ENCODE measurements at places on chromosomes 2 and 18.

GRCh38 chr2:180416627-180417026, 409.5 kb upstream of the CWC22 start:
- no peak for DNase-seq

DNA sequence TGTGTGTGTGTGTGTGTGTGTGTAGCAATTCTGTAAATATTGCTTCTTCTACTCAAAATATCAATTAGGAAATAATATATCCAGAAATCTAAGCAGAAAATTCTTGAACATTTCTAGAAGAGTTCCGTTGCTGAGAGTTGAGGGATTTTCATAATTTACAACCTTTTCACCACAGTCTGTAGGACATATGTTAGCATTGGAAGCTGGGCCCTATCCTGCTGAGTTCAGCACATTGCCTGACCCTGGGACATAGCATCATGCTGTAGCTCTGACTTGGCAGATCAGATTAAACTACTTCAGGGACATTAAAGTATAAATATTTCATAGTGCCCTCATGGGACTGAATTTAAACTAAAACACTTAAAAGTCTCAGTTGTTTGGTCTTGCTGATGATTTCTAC, 129.2 kb upstream of the KCNH7 start:
- no peak for DNase-seq

- no peak for DNase-seq
Observed at GRCh38 chr2:176751314-176752227, 461.0 kb upstream of the HNRNPA3 start.

DNA sequence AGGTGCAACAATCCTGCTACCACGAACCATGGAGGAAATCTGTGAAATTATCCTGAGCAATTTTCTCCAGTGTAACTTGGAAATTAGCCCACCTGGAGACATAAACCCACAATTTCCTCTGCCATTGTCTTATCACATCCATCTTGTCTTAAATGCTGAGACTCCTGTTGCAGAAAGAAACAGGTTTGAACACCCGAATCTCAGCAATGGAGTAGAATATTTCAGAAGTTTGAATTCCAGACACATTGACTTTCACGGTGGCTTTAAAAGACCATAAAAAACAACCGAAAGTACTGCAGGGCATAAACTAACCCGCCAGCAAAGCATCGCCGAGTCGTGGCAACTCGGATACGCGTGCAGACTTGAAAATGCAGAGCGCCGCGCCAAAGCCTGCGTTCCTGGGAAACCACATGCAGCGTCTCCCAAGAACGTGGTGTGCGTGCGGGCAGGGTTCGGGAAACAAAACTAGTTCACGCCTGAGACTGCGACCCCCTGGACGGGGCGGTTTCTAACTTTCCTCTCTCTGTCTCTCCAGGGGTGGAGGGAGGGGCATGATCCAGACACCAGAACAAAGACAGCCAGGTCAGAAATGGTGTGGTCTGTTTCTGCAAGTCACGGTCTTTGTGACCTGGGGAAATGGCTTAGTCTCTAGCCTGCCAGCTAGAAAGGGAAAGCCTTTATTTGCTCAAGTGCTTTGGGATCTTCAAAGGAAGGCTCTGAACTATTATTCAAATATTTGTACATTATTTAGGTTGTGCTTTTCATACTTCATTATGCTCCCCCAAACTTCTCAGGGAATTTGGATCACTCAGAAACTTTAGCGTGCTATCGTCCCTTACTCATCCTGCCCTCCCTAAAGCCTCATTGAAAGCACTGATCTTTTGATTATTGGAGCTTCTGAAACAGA, 26.9 kb upstream of the KCTD1 start:
- DNase-seq, result peak; percentile 3

GRCh38 chr2:25159949-25160348, 8.4 kb downstream of the POMC start:
- DNase-seq, result no peak

GRCh38 chr2:8575834-8576423, 105.9 kb upstream of the ID2 start:
- peak; percentile 53 for DNase-seq

DNA sequence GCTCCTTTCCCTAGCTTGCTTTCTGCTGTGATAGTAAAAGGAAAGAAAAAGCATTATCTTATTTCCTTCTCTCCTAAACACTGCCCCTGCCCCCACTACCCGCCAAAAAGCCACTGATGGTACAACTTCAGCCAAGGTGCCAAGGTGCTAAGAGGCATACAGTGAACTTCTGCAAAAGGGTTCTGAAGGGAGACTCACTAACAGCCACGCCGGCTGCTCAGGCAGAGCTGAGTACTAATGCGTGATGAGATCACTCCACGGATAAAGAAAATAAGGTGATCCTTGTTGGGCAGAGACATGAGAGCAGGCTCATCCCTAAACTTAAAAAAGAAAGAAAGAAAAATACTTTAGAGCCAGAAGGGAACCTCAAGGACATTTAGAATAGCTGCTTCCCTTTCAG, 60.5 kb upstream of the PXDN start:
- no peak for DNase-seq

GRCh38 chr2:218260742-218261422, at the start of gene GPBAR1:
TSS of gene GPBAR1 (plus strand) at chr2:218261015. CDS start at chr2:218262725, 1,710 bp downstream.
- DNase-seq, result no peak

GRCh38 chr18:903701-904100, 970 bp upstream of the ADCYAP1 start:
- DNase-seq, result no peak

DNA sequence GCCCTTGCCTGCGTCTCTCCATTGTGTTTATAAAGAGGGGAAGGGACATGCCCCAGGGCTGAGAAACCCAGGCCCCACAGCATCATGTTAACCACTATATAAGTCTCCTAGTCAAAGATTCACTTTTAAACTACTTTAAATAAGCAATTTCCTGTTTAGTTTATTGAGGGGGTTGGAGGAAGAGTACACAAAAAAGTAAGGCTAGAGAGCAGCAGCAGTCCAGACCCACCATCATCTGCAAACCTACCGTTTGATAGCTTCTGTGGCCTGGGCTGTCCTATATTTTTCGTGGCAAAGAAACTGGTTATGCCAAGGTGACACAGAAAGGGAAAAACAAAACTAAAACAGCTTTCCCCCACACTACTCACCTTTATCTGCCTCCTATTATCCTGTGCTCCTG, 646.1 kb downstream of the IRS1 start:
- no peak for DNase-seq

GRCh38 chr18:62399276-62399675, 74.2 kb downstream of the TNFRSF11A start:
- DNase-seq, result no peak

DNA sequence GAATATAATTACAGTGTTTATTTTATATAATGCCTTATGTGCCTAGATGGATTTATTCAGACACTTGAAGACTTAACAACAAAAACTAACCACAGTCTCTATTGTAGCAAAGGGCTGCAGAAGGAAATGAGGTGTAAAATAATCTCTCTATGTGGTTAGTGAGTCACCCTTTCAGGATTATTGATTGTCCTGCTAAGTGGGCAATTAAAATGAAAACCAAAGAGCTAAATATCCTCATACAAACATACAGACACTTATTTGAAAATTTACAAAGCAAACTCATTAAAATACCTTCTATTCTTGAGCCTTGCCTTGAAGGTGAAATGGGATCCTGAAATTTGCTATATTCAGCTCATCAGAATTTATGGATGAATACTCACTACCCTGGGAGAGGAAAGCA, 27.7 kb upstream of the DCC start:
- DNase-seq, result no peak

- DNase-seq, result no peak
Observed at GRCh38 chr18:24460388-24460787, at the start of gene HRH4. TSS of gene HRH4 (plus strand) at chr18:24460637. CDS start at chr18:24460729, 92 bp downstream.

GRCh38 chr2:128775914-128776285, 457.2 kb upstream of the HS6ST1 start:
- no peak for DNase-seq

GRCh38 chr2:98580656-98581284, 27.5 kb downstream of the COA5 start:
- DNase-seq, result no peak

GRCh38 chr2:95702471-95702870, 110.7 kb downstream of the TRIM43 start:
- no peak for DNase-seq

DNA sequence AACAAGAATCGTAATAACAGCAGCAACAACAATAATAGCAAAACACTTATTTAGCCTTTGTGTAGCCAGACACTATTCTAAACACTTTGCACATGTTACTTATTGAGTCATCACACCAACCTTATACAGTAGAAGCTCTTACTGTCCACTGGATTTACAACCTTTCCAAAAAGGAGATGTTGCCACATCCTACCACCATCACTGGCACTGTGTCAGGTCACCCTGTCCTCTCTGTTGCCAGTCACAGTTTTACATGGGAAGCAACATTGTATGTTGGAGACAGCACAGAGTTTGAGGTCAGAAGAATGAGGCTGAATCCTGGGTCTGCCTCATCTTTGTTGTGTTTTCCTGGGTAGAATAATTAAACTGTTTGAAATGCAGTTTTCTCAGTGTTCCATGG, 201.4 kb upstream of the EPAS1 start:
- DNase-seq, result no peak

GRCh38 chr2:110991911-110992310, 128.8 kb upstream of the BCL2L11 start:
- no peak for DNase-seq

DNA sequence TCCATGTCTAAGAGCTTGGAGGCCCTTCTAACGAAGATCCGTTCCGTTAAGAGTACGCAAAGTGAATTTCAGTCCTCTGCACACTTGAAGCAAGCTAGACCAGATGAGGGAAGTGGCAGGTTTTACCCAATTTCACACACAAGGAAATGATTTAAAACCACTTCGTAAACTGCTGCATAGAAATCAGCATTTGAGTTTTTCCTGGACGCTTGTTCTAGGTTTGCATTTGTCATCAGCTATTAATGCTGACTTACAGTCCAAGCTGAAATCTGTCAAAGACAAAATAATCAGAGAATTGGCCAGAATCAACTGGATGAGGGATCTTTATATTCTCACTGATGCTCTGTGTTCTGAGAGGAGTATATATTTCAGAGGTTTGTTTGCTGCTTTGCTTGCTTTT, 117.6 kb upstream of the RASGRP3 start:
- DNase-seq, result no peak

GRCh38 chr18:2857491-2858131, 10.8 kb downstream of the EMILIN2 start:
- DNase-seq, result no peak

DNA sequence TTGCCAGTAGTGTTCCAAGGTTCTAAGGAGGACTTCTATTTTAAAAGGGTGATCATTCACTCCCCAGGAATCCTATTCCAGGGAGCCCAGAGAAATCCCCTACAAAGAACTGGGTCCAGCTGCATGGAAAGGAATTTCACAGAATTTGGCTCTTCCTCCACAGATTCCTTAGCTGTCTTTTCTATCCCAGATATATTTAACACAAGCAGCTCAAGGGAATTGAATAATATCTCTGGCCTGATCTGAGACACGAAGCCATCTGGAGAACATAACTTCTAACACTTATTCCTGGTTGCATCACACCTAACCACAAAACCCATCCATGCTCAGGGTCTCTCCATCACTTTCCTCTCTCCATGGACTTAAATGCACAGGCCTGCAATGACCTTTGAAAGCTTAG, 306.7 kb upstream of the ACVR2A start:
- no peak for DNase-seq

- DNase-seq, result no peak
Observed at GRCh38 chr2:203225423-203226039, 13.3 kb upstream of the CYP20A1 start.

- no peak for DNase-seq
Observed at GRCh38 chr2:215136669-215137328, 1.6 kb downstream of the ABCA12 start.

DNA sequence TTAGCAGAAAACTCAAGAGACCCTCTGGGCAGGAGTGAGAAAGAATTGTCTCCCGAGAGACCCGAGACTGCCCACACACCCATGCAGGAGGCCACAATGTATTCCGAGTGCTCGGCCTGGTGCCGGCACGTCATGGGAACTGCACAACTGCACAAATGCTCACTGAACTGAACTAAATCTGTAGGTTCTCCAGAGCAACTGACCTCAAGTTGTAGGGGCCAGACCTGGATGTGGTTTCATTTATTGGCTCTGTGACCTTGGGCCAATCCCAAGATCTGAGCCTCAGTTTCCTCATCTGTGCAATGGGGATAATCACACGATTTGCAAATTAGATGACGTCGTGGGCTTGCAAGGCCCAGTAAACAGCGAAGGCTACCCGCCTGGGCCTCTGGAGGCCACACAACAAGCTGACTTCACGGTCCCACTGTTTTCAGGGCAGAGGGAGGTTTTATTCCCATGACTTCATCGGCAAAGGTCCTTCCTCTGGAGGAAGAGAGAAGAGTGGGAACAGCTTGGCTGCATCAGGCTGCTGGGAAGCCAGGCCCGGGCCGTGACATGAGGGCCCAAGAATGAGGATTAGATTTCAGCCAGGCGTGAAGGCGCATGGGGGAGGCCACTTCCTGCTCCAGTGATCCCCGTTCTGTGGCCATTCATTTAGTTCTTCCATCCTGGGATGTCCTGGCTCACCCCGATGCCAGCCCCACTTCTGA, 3.6 kb upstream of the ERFE start:
- DNase-seq, result no peak

- no peak for DNase-seq
Observed at GRCh38 chr2:151029406-151030157, 232.1 kb downstream of the RBM43 start.

- DNase-seq, result no peak
Observed at GRCh38 chr2:29262681-29263260, 147.6 kb downstream of the CLIP4 start.

- DNase-seq, result no peak
Observed at GRCh38 chr2:233476063-233476410, 90.5 kb downstream of the USP40 start.

DNA sequence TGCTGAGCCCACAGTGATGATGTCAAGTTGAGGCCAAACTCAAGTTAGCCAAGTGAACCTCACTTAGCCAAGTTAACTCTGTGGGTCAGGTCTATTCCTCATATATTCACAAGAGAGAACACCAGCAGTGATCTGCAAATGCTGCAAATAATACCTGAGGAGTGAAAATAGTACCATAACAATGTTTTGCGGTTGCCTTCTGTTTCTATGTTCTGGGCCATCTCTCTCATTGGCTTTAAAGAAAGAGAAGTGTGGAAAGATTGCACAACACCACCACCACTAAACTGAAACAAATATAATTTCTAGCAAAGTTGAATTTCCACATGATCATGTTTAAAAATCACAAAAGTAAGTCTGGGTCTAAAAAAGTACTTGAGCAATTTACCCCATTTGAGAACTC, 211.1 kb upstream of the GALNT5 start:
- no peak for DNase-seq

- DNase-seq, result no peak
Observed at GRCh38 chr18:49645841-49646351, 84.0 kb downstream of the LIPG start.

DNA sequence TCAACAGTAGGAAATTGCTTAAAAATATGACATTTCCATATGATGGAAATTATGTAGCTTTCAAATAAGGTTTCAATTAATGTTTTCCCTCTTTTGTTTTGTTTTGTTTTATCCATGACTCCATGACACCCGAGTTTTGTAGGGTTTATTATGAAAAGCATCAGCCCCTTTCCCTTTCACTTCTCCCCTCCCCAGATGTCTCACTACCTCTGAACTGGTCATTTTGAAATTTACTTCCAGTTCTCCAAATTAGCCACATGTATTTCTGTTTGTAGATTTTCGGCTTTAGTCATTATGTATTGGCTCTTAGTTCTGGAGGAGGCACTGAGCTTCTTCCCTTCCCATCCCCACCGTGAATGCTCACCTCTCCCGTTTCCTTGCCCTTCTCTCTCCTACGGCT, 18.6 kb upstream of the VPS4B start:
- no peak for DNase-seq
